ENCODE measurements at places on chromosomes 16 and 17.

- DNase-seq, result no peak
These were observed 74.5 kb upstream of the PMFBP1 start for GRCh38 chr16:72246423-72246822.

GRCh38 chr17:58420827-58421226 lies 3.5 kb upstream of the RNF43 start:
- no peak for DNase-seq

GRCh38 chr16:3488801-3489200 lies 6.5 kb downstream of the C16orf90 start:
- no peak for DNase-seq

DNA sequence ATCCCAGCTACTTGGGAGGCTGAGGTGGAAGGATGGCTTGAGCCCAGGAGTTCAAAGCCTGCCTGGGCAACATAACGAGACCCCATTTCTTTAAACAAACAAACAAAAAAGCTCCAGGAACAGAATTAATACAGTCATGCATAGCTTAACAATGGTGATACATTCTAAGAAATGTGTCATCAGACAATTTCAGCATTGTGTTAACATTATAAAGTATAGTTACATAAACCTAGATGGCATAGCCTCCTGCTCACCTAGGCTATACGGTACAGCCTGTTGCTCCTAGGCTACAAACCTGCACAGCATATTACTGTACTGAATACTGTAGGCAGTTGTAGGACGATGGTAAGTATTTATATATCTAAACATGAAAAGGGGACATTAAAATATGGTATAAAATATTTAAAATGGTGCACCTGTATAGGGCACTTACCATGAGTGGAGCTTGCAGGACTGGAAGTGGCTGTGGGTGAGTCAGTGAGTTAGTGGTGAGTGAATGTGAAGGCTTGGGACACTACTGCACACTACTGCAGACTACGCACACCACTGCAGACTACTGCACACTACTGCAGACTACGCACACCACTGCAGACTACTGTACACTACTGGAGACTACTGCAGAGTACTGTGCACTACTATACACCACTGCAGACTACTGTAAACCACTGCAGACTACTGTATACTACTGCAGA lies 74.6 kb downstream of the TMC6 start:
- no peak for DNase-seq

DNA sequence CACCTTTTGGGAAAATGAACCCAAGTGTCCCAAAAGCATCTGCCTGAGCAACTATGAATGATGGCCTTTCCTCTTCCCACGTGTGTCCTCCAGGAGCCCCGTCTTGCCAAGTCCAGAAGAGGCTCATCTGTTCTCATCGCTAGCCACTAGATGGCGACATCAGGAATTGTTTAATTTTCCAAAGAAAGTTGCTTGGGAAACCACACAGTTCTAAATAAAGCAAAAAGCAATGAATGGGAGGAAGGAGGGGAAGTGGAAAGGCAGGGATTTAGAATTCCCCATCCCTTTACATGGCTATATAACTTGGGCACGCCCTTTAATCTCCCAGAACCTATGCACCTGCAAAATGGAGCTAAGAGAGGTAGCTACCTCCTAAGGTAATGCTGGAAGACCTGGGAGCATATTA lies 9.0 kb upstream of the CDH5 start:
- no peak for DNase-seq

- DNase-seq, result peak; percentile 15
These were observed 10.8 kb upstream of the SLC46A1 start for GRCh38 chr17:28416703-28417311.

GRCh38 chr17:39239640-39240314 lies 14.0 kb upstream of the STAC2 start:
- peak; percentile 51 for DNase-seq

DNA sequence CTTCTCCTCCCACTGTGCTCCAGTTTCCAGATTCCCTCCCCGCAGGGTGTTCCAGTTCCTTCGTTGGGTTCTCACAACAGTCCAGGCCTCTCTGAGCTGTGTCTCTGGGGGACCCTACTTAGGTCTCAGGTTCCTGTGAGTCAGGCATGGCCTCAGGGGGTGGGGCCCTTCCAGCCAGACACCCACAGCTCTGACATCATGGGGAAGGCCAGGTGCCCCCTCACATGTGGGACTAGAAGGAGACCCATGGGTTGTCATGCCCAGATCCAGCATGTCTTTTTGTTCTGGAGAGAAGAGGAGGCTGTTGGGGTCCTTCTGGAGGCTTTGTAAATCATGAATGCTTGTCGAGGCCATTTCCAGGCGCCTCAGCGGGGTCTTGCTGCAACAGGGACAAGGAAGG lies 32.0 kb upstream of the NDRG4 start:
- DNase-seq, result no peak

DNA sequence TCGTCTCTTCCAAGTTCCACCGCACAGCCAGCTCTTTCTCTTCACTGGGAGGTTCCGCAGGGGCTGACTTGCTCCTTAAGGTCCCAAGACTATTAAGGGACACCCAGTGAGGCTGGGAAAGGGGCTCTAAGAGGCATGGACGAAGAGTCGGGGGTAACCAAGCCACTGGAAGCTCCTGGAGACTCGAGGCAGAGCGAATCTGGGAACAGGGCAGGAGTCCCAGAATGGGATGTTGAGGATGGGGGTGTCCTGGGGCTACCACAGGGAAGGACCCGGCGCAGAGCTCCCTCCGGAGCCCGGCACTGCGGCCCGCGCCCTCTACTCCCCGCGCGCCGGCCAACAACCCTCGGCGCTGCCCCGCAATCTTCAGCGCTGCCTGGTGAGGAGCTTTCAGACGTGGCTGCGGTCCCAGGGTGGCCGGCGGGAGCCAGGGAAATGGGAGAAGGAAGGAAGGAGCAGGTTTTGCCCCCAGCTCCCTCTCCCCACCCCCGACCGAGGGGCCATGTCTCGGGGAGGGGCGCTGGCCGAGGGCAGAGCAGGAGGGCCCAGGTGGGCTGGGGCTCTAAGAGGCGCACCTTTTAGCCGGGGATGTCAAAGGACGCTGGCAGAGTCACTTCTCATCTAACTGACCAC lies 581 bp downstream of the CHST5 start:
- DNase-seq, result no peak

DNA sequence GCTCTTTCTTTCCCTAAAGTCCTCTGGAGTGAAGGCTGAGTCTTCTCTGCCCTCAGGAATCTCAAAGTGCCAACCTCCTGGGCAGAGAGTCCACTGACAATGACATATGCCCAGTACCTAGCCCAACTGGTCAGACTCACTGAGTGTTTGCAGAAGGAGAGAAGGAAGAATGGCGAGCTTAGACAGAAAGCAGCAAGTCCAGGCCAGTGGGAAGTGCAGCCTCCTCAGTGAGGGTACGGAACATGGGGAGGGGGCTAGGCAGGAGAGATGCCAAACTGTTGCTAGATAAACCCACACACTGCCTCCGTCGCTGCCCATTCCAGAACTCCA lies 678 bp downstream of the EXOC7 start:
- no peak for DNase-seq

GRCh38 chr16:9047689-9048301 lies 43.6 kb upstream of the HAPSTR1 start:
- no peak for DNase-seq

GRCh38 chr17:40705584-40705983 lies 2.0 kb upstream of the KRT24 start:
- DNase-seq, result no peak

DNA sequence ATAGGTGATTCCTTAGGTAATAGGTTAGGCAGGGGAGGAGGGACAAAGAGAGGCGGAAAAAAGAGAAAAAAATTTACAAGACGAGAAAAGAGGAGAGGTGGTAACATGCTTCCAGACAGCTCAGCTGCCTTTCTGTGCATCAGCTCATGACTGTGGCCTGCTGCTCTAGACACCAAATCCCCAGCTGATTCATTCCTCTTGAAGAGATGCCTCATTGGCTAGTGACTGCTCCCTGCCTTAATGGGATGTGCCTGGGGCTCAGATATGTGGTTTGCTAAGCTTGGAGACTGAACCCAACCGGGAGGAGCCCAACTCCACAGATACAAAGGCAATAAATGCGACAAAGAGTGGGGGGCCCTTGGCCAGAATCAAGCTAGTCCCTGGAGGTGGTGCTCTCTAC lies 105.9 kb upstream of the FAM20A start:
- no peak for DNase-seq

- no peak for DNase-seq
These were observed 323.9 kb downstream of the CPPED1 start for GRCh38 chr16:12479751-12480150.

DNA sequence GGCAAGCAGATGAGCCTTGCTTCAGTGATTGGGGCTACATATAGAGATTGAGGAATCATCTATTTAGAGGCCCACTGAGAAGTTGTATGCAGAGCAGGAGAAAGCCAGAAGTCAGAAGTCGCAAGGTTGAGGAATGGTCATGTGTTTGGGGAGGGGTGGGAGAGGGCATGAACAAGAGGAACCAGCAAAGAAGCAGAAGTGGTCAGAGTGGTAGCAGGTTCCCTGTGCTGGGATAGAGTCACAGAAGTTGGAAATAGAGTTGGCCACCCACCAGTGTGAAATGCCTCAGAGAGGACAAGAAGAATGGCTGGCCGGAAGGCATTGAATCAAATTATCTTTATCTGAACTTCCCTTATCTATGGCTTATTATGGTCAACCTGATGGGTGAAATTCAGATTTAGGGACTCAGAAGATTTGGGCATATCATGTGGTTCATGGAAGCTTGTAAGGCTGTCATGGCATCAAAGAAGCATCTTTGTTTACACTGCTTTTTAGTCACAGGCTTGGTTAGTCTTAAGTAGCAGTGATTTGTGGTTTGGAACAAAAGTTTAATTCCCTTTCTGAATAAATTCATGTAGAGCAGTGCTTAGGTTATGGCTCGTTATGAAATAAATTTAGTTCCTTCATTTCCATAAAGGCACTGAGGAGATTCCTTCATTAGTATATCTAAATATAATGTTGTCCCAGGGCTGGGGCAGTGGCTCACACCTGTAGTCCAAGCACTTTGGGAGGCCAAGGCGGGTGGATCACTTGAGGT lies 19.7 kb downstream of the MAP3K3 start:
- DNase-seq, result no peak

DNA sequence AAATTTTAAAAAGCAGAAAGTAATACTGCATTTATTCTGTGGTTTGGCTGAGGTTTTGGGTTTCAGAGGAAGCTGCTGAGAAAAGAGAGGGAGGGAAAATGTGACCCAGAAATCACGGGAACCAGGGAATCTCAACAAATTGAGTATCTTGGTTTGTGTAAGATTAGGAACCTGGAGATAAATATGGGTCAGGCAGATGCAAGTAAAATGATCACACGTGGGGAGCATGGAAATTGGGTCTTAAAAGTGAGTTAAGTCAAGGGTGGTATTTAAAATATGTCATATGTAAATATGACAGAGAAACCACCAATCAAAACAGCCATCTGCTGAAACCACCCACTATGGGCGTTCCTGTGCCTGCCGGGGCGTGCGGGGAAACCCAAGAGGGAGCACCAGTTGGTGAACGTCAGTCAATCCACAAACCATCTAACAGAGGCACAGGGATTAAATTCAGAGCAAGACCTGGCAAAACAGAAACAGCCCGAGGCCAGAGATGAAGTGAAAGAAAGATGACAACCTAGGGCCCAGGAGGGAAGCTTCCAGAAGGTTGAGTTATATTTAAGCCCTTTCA lies 33.4 kb downstream of the CDH13 start:
- no peak for DNase-seq

- DNase-seq, result no peak
These were observed 7.8 kb downstream of the ZFHX3 start for GRCh38 chr16:73040136-73040535.

DNA sequence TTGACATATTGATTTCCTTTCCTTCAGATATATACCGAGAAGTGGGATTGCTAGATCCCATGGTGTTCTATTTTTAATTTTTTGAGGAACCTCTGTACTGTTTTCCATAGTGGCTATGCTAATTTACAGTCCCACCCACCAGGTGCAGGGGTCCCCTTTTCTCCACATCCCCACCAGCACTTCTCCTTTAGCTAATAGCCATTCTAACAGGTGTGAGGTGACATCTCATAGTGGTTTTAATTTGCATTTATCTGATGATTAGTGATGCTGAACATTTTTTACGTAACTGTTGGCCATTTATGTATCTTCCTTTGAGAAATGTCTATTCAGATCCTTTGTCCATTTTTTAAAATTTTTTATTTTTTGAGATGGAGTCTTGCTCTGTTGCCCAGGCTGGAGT lies 93.9 kb downstream of the SDR42E1 start:
- no peak for DNase-seq

DNA sequence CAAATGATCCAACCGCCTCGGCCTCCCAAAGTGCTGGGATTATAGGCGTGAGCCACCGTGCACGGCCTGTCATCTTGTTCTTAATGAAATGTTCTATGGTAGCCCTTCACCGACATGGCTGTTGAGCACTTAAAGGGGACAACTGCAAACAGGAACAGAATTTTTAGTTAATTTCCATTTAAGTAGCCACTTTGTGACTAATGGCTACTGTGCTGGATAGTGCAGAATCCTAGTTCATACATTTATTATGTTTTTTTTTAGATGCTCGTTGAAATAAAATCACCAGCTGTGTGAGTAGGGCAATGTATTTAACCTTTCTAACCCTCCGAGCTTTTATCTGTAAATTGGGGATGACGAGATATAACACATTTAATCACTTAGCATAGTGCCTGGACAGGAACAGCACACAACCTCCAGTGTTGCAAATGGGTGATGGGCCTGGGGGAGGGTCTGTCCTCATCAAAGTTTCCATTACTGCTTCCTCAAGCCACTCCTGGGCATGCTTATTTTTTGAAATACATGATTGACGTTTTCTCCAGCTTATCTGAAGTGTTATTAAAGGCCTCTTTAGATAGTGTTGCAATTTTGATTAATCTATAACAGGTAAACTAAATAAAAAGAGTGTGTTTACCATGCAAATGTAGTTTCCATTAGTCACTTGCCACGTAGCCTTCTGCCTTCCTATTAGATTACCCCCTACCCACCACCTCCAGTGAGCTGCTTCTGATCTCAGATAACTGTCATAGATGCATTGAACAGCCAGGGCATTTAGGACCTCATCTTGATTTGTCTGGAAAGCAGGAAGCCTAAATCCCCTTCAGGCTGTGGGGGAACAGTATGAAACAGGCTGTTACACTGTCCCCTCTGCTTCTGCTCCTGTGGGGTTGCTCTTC lies 42.5 kb upstream of the TANC2 start:
- DNase-seq, result no peak

DNA sequence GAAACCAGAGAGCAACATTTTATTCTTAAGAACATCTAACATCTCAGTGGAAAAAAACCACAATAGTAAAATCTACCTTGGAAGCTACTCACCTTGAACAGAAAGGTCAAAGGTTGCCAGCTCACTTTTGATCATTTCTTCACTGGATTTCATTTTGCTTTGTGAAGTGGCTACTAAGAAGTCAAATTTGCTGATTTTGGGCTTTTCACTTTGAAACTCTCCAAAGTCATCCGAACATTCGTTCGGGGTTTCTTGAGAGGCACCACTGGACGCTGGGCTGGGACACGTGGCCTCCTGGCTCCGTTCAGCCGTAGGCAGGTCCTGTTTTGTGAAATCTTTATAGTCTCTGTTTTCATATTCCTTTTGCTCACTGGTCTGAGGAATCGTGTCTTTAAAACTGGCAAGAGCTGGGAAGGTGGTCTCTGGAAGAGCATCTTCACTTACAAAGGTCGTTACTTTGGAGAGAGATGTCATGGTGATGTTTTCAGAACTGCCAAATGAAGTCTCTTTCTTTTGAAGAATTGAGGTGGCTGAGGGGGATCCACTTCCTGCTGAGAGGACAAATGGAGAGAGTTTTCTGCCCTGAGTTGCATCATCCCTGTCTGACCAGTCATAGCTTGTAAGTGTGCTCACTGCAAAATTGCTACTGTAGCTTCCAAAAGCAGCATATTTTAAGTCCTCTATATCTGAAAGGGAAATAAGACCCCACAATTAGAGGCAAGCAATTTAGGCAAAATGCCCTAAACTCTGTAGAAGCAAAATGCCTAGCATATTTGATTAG lies 52.4 kb downstream of the DUSP14 start:
- no peak for DNase-seq

All from stimulated activated naive CD4-positive, alpha-beta T cell (primary cell).